ENCODE measurements at places on chromosomes 7 and 10.

GRCh38 chr7:5278766-5279165 is 4.0 kb upstream of the SLC29A4 start:
- no peak for DNase-seq

GRCh38 chr10:81961451-81962184 is 86.6 kb downstream of the NRG3 start:
- DNase-seq: no peak

- no peak for DNase-seq
These were observed 19.1 kb upstream of the MTPAP start for GRCh38 chr10:30368065-30368718.

GRCh38 chr7:33563651-33564050 is 341.7 kb upstream of the BMPER start:
- DNase-seq: no peak

DNA sequence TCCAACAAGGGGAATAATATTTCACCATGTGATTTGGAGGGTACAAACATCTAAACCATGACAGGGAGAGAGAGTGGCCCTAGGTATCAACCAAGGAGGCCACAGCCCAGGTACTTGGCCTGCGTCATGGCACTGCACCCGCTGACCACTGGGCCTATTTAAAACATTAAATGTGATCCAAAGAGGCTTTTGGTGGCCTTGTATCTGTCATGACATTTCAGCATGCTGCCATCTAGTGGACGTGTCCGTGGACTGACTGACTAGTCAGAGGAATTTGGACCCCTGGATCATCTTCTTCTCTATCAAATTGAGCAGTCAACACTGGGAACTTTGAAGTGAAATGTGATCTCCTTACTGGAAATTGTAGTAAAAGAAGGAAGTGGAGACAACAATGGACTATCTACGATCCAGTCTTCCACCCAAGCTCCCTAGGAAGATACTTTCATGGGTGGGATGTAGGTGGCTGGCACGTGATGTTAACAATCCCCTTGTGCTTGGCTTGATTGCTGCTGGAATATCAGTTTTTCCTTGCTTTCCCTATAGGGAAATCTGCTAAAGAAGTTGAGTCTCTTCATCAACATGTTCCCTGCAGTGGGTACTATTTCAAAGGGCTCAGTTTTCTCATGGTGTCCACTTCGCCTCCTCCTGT is 24.6 kb upstream of the ITGA8 start:
- DNase-seq: no peak

DNA sequence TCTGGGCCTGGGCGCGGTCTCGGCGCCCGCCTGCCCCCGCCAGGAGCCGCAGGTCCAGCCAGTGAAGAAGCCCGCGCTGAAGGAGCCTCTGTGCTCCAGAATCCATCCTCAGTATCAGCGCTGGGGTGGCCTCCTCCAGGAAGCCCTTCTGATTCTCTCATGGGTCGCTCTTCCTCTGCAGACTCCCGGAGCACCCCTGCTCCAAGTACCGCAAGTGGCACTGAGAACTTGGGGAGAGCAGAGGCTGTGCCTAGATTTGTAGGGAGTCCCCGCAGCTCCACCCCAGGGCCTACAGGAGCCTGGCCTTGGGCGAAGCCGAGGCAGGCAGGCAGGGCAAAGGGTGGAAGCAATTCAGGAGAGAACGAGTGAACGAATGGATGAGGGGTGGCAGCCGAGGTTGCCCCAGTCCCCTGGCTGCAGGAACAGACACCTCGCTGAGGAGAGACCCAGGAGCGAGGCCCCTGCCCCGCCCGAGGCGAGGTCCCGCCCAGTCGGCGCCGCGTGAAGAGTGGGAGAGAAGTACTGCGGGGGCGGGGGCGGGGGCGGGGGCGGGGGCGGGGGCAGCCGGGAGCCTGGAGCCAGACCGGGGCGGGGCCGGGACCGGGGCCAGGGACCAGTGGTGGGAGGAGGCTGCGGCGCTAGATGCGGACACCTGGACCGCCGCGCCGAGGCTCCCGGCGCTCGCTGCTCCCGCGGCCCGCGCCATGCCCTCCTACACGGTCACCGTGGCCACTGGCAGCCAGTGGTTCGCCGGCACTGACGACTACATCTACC is at the start of gene ALOX5:
Gene ALOX5, plus strand, starts transcription at position 641 of the 774 bp plus-strand sequence. Its CDS starts 64 bp downstream, at position 705.
- DNase-seq: peak; percentile 23

- DNase-seq: no peak
These were observed 187.7 kb downstream of the MTERF1 start for GRCh38 chr7:91692800-91693199.

GRCh38 chr10:36612436-36612835 is 513.0 kb upstream of the ANKRD30A start:
- no peak for DNase-seq

- DNase-seq: peak; percentile 39
These were observed 478.9 kb downstream of the PTPRN2 start for GRCh38 chr7:158108646-158109293.

GRCh38 chr10:3325954-3326750 is 153.6 kb upstream of the PITRM1 start:
- DNase-seq: no peak

DNA sequence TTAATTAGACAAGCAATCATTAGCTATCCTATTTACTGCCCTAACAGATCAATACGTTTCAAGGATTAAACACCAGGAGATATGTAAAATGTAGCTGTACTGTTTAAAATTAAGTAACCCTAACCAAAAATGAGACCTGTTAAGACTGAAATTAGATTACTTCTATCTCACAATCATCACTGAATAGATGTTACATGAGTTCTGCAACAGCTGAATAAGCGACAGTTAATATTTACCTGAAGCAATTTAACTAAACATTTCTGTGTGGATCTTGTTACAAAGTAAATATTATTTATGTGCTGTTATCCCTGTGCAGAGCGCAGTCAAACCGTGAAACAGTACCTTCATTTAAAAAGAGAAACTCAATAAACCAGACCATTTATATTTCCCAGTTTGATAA is 122.5 kb downstream of the RELN start:
- peak; percentile 78 for DNase-seq

DNA sequence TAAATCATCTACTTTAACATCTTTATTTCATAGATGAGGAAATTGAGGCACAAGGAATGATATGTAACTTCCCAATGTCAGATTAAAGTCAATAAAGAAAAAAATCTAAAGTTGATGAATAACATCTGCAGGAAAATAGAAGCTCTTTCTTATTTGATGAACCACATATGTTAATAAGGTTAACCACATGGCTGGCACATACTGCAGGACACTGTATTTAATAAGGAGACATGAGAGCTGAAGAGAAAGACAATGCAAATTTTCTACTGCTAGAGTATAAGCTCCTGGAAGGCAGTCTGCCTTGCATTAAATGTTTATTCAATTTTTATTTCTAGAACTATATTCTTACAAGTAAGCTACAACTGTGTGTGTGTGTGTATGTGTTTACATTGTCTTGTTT is 4.4 kb downstream of the RAB11FIP2 start:
- DNase-seq: no peak

DNA sequence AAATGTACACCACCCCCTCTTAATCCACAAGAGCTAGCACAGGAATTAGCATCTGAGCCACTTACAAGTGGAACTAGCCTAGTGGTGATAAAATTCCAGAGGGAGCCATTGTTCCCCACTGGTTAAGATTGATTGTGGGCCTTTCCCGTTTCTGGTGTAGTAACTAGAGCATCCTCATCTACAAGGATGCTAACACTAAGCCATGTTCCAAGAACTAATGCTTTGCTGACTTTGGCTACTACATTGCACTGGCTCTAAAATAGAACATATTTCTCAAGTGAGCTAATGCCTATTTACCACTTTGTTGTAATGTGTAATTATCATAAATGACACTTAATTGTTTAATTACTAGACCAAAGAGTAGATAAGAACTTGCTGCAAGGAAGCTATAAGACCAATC is 143.7 kb downstream of the FZD1 start:
- DNase-seq: no peak

DNA sequence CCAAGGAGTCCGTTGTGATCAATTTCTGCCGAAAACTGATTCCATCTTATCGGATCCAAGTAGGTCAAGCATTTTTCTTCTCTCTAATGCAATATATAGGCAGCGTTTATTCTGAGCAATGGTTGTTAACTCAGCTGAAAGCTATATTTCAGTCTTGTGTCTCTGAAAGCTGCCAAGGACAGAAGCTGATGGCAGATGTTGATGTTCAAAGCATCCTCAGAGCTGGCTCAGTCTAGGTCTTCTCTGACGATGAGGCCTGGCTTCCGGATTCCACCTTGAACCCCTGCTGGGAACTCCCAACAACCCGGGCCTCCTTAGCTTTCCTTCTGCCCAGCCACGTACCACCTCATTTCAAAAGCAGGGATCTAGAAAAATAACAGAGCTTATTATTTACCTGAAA is 863.6 kb downstream of the NRG3 start:
- DNase-seq: no peak

DNA sequence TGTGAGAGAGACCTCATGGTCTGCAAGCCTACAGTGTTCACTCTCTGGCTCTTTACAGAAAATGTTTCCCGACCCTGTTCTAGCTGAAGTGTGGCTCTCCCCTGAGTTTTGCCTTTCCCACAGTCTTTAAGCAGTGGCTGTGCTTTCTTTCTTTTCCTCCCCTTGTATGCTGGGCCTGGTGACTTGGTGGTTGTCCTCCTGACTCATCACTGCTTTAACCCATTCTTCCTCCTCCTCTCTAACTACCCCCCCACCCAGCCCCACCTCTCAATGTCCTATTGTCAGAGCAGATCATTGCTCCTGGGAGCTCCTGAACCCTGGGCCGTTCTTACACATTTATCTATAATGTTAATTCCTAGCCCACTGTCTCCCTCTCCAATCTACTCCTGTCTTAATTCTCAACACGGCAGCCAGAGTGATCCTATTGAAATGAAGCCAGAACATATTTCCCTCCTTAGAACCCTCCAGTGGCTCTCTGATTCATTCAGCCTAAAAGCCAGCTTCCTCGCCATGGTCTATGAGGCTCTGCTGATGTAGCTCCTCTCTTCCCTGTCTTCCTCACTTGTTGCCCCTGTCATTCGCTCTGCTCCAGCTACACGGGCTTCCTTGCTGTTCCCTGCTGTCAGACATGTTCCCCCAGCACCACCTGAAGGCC is 55.0 kb downstream of the DENND11 start:
- no peak for DNase-seq

DNA sequence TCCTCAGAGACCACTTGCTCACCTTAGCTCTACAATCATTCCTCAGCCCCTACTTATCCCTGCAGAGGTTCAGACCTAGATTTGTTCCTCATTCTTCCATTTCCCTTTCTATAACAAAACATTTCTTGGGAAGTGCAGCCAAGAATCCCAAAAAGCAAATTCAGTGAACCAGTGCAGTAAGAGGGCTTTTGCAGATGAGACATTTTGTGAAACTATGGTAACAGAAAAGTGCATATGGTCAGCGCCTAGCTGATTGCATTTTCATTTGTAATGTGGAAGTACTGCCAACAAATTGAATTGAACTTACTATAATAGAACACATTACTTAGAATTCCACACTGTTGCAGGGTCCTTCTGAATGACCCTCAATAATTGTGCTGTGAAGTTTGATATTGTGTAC is 18.6 kb downstream of the AGMO start:
- no peak for DNase-seq

GRCh38 chr10:8705415-8705814 is 650.9 kb downstream of the GATA3 start:
- no peak for DNase-seq

DNA sequence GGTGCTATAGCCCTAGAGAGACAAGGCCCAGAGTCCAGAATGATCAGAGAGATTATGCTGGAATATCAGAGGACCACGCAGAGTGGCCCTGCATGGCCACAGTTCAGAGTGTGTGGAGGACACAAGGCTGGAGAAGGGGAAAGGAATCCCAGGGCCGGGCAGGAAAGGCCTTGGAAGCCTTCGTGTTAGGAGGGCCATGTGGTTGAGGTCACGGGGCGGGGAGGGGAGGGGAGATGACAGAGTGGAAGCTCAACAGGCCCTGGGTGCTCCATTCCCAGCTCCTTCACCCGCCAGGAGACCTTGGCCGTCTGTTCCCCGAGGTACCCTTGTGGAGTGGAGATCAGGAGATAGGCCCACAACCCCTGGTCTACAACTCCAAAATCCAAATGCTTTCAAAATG is 13.2 kb upstream of the EN2 start:
- no peak for DNase-seq

DNA sequence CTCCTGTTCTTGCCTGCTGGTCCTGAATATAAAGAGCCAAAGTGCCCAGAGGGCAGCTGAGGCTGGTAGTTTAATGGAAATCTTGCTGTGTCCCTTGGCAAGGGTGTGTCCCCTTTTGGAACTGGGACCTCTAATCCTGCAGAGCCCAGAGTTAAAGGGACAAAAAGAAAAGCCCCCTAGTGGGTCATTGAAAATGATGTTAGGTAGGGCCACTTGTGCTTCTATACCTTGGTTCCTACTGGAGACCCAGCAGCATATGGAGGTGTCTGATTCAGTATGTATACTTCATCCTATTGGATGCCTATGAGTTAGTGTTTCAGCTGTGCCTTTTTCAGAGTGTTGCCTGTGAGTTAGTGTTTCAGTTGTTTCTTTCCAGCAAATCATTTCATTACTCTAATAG is 30.5 kb downstream of the TFAM start:
- DNase-seq: no peak

- no peak for DNase-seq
These were observed 1.9 kb downstream of the TMEM229A start for GRCh38 chr7:124030964-124031363.

DNA sequence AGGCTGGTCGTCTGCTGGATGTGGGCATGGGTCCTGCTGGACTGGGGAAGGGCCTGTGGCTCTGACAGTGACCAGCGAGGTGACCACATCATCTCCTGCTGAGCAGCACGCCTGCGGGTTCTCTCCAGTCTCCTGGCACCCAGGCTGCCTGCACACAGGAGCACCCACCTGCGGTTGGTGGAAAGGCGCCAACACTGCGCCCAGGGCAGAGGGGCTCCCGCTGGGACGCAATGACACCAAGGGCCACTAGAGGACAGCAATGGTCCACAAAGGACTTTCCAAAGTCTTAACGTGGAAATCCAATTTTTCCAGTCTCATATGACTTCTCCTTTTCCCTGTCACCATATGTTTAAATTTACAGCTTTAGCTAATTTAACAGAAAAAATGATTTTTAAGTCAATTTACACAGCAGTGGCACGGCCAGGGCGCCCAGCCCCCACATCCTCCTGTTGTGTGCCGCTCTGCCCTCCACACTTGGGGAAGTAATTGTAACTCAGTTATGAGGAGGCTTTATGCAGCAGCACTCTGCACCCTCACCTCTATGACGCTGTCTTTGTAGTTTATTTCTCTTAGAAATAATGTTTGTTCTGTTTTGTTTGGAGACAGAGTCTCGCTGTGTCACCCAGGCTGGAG is 38.1 kb downstream of the CFAP46 start:
- peak; percentile 37 for DNase-seq

DNA sequence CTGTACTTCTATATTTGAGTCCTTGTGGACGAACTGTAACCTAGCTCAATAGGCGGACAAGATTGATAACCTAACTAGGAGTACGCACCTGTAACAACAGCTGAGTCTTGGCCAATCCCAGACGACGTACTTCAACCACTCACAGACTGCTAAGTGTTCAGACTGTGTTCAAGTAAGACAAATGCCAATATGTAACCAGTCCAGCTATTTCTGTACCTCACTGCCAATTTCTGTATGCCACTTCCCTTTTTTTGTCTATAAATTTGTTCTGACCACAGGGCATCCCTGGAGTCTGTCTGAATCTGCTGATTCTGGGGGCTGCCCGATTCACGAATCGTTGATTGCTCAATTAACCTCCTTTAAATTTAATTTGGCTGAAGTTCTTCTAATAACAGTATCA is 32.2 kb downstream of the HACD1 start:
- DNase-seq: no peak

Measured in NCI-H2029 (cell line).